Ecto neural progenitor cell (in vitro differentiated cells): ENCODE measurements at places on chromosomes 5 and 9.
A peak's percentile ranks its signal among the peaks of the same experiment; 100 is the strongest.

- DNase-seq, result no peak
Observed at GRCh38 chr9:115946530-115946929, 207.1 kb upstream of the PAPPA start.

DNA sequence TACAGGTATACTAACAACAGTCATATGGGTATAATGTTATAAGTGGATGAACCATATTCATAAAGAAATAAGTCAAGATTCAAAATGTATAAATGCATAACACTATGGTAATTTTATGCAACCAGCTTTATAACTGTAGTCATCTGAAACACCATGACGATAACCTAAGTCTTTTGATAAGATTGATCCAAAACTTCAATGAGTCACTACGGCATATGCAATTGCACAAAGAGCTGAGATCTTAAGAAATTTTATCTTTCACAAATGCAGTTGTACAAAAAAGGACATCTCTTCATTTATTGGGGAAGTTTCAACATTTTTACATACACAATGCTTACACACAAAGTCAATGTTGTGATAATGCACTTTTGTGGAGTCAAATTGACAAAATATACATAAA is 20.3 kb downstream of the FAM81B start:
- DNase-seq, result no peak

DNA sequence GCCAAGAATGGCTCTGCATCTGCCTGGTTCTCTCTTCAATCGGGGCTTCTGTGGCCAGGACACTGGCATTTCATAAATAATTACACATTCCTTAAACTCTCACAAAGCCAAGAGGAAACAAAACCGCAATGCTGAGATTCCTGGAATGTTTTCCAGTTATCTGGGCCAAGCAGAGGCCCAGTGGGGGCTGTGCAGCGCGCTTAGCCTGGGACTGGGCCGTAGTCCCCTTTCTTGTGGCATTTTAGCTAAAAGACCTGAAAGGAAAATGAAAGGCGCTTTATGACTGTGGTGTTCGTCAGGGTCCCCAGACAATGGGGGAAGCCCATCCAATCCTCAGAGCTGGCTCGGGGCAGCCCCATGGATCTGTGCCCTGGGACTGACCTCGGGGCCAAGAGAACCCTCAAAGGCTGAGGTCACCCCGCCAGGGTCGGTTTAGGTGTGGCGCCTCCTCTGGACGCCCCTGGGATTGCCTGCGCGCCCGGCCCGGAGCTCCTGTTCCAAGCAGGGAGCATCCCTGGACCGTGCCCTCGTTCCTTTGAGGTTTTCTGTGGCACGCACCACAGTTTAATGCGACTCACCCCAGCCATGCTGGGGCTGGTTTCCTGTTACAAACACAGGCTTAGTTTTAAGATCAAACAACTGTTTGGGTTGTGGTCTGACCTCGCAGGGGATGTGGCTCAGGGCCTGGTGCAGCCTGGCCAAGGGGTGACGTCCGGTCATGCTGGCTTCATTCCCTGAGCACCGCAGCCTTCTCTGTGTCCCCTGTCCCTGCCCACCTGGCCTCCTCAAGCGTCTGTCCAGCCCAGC is 51.5 kb upstream of the NKD2 start:
- DNase-seq, result peak; percentile 48

DNA sequence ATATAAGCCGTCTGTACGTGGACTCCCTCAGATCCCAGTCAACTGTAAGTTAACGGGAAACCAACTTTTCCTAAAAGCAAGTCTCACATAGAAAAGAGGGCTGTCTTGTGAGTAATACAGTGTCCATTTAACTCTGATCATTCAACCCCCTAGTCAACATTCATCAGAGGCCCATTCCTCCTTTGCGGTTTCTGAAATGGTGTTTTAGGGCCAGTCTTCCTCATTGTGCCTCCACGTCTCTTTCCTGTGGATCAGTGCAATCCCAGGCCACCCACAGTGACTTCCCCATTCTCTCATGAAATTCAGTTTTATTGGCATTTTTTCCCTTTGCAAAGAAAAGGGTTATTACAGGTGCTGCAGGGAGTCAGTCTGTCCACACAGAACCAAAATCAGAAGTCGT is 261.8 kb downstream of the NR3C1 start:
- no peak for DNase-seq

- DNase-seq, result no peak
Observed at GRCh38 chr9:6247266-6247665, 31.7 kb downstream of the IL33 start.

DNA sequence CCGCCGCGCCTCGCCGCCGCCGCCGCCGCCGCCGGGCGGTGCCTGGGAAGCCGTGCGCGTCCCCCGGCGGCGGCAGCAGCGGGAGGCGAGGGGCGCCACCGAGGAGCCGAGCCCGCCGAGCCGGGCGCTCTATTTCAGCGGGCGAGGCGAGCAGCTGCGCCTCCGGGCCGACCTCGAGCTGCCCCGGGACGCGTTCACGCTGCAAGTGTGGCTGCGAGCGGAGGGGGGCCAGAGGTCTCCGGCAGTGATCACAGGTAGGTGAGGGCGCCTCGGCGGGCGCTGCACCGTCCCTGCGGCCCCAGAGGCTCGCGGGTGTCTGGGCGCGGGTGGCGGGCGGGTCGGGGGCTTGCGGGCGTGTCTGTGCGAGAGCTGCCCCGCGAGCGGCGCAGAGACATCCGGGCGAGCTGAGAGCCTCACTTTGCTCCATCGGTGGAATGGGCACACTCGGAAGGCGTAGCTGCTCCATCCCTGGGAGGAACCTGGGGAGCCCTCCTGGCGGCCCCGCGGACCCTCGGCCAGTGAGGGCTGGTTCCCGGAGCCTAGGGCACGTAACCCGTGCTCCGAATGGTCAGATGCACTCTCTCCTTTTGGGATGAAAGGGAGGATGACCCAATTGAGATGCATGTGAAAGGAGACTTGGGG is 864 bp downstream of the PAPPA start:
- peak; percentile 58 for DNase-seq

- DNase-seq, result no peak
Observed at GRCh38 chr5:168680395-168680794, 101.2 kb upstream of the PANK3 start.

- DNase-seq, result no peak
Observed at GRCh38 chr9:95134457-95134881, 183.0 kb downstream of the FANCC start.

GRCh38 chr5:140249536-140249935 is 53.4 kb downstream of the PFDN1 start:
- no peak for DNase-seq

GRCh38 chr5:135040034-135040332 is 6.0 kb upstream of the PITX1 start:
- DNase-seq, result peak; percentile 62

DNA sequence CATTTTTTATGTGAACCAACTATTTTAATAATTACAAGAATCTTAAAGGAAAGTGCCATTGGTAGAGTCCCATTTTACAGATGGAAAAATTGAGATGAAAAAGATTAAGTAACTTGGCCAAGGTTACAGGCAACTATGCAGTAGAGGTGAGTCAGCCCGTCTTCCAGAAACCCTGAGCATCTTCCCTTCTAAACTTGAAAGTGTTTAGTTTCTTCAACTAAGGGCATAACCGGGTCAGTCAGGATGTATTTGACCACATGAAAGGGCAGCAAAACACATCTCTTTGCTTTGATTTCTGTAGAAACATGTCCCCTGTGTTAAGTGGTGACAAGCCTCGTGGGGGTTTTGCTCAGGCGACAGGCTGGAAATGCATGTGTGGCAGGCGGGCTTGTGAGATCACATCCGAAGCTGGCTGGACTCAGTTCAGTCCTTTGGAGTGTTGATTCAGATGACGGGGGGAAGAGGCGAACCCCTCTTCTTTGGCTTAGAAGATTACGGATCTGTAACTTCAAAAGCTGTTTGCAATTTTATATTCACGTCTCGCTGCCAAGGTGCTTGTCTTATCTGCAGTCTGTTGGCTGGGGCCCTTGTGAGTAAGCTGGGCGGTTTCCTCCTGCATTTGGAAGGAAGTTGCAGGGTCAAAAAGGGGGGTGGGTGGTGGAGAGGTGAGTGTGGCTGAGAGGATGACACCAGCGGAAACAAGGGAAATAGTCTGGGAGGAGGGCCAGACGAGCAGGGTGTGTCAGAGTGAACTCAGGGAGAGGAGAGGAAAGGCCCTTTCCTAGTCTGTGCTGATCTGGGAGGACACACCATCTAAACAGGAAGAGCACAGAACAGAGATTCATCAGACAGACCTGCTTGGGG is 78.9 kb upstream of the RPS23 start:
- no peak for DNase-seq

DNA sequence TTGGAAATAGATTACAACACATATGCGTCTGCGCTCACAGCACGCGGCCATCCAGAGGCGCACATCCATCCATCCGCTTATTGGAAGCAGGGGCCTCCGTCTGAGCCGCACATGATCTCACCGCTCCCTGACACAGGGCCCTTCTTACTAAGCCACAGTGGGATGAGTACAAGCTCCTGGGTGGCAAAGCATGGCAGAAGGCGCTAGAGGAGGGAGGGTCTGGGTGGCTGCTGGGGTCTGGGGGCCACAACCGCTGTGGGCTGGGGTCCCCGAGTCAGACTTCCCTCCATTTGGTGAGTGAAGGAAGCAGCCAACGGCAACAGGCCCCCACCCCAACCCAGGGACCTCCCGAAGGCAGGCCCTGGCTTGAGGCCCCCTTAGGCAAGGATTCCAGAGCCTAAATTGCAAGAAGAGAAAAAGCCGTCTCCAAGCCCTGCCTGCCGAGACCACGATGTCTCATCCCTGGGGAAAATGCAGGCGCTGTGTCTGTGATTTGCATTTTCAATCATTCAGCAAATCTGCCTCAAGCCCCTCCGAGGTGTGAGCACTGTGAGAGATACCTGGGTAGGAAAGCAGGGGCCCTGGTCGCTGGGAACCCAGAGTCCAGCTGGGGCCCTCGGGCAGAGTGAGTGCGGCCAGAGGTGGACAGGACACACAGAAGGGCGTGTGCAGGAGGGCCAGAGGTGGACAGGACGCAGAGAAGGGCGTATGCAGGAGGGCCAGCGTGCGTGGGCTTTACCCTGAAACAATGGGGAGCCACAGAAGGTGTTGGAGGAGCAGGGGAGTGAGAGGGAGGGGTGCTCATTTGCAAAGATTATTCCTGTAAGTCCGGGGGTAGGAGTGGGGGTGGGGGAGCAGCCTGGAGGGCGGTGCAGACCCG is 135.7 kb downstream of the OLFM1 start:
- no peak for DNase-seq

GRCh38 chr5:169089343-169089742 is 211.6 kb downstream of the SLIT3 start:
- no peak for DNase-seq

- DNase-seq, result no peak
Observed at GRCh38 chr5:153562189-153562588, 71.7 kb downstream of the GRIA1 start.

DNA sequence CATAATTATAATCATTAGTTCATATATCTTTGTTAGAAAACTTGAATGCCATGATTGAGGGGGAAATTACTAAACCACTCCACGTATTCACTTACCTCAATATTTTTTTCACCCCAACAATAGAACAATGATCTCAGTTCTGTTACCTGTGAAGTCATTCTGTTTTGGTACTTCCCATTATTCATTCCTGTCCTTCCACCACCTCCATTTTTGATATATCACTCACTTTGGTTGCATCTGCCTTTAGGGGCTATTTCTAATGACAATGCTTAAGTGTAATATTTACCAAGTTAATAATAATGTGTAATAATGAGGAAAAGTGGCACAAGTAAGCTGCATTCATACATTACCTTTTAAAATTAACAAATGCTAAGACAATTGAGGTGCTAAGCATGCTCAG is 218.4 kb downstream of the SPATA31D1 start:
- DNase-seq, result no peak

GRCh38 chr9:131961496-131961880 is 118.2 kb downstream of the MED27 start:
- DNase-seq, result no peak

DNA sequence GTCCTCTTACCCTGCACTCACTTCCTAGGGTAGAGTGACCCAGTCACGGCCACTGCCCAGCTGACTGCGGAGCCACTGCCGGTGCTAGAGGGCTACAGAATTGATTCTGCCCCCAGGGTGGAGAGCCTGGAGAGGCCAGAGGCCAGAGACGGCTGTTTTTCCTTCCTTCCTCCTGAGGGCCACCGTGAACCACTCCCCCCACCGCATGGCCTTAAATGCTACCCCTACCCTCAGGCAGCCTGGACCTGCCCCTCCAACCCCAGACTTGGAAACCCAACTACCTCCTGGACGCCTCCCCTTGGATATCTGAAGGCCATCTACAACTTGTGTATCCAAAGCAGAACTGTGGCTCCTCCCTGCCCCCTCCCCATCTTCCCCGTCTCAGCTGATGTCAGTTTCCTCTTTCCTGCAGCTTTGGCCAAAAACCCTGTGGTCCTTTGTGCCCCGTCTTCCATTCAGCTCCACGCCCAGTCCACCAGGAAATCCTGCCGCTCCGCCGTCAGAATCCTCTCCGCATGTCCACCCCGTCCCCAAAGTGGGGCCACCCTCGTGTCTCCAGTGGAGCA is 16.3 kb downstream of the SH2D3C start:
- DNase-seq, result no peak

GRCh38 chr9:114124666-114125475 is 25.8 kb upstream of the KIF12 start:
- DNase-seq, result no peak
